Neural crest cell (in vitro differentiated cells): ENCODE measurements at places on chromosomes 12 and 14.
A peak's percentile ranks its signal among the peaks of the same experiment; 100 is the strongest.

DNA sequence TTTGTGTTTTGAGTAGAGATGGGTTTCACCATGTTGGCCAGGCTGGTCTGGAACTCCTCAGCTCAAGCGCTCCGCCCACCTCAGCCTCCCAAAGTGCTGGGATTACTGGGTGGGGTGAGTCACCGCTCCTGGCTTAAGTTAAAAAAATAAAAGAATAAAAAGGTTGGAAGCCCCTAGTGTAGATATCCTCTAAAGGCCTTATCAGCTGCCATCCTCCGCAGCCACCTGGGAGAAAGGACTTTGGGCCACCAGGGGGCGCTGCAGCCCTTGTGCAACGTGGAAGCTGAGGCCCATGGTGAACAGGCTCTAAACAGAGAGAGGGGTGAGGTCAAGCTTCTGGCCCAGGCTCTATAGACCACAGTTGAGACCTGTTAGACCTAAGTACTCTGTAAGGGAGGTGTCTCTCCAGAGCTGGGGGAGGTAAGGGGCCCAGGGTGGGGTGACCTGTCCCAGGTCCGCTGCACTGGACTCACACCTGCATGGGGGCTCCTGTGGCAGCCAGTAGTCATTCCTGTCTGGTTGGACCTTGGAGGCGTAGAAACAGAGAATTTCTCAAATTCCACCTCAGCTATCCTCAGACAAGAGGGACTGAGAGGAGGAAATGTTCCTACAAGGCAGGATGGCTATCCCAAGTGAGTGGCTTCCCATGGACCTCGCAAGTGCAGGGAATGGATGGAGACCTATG, 14.0 kb upstream of the RACGAP1 start:
- DNase-seq = peak; percentile 95

- no peak for DNase-seq
These were observed 198.9 kb downstream of the ZFP36L1 start for GRCh38 chr14:68593806-68594536.

- no peak for DNase-seq
These were observed 32.1 kb downstream of the DEPDC4 start for GRCh38 chr12:100234591-100235304.

DNA sequence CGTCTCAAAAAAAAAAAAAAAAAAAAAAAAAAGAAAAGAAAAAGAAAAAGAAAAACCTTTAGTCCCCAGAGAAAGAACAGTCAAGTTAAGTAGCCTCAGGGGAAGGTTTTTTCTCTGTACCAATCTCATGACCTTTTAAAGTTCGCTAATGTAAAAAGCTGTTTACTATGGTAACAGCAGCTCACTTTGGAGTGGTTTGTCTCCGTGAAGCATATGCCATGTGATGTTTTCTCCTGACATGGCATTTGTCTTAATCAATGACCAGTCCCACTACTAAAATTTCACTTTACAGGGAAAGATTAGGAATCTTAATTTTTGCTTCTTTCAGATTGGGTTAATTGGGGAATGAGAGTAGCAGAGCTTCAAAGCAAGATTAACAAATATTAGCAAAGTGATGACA, 4.3 kb downstream of the RNF212B start:
- no peak for DNase-seq

- no peak for DNase-seq
These were observed 2.5 kb upstream of the SALL2 start for GRCh38 chr14:21528381-21529348.

DNA sequence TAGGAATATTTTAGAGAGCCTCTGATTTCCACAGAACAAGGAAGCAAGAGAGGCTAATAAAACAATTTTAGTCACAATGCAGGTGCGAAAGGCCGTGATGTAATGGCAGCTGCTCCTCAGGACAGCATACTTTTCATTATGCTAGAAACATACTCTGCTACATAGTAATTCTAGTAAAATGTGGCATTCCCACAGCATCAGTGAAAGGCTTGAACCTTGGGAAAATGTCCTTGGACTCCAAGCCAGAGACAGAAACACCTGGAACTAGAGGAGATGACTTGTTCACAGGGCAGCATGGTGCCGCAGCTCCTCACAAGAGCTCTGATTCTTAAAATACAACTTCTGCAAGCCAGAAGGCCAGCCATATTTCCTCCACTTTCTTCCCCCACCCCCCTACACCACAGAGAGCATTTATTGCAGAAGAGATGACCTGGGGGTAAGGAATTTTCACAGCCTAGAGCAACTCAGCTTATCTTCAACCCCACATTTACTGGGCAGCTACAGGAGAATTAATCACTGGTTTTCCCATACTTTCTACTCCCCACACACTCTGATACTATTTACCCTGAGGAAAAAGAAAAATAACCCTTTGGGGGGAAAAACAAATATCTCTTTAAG, 15.8 kb downstream of the ABCC9 start:
- no peak for DNase-seq
